ENCODE measurements at places on chromosomes 7 and 10.

- DNase-seq = no peak
Measured at GRCh38 chr7:139544645-139545044, 21.2 kb downstream of the CLEC2L start.

GRCh38 chr7:46156086-46156485, 235.0 kb upstream of the IGFBP3 start:
- no peak for DNase-seq

DNA sequence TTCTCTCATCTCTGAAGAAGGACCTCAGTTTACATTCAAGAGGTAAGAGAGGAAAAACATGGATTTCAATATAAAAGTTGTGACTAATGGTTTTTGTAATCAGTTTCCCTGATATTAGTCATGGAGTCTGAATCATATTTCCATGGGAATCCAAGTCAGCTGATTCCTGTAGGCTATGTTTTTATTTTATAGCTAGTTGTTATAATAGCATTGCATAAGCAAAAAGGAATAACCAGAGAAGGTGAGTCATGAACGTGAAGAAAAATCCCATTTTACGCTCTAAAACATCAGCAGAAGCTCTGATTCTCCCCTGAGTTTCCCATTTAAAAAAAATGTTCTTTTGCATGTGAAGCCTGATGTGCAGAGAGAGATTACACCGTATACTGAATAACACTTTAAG, 299.3 kb downstream of the SFMBT2 start:
- peak; percentile 21 for DNase-seq

DNA sequence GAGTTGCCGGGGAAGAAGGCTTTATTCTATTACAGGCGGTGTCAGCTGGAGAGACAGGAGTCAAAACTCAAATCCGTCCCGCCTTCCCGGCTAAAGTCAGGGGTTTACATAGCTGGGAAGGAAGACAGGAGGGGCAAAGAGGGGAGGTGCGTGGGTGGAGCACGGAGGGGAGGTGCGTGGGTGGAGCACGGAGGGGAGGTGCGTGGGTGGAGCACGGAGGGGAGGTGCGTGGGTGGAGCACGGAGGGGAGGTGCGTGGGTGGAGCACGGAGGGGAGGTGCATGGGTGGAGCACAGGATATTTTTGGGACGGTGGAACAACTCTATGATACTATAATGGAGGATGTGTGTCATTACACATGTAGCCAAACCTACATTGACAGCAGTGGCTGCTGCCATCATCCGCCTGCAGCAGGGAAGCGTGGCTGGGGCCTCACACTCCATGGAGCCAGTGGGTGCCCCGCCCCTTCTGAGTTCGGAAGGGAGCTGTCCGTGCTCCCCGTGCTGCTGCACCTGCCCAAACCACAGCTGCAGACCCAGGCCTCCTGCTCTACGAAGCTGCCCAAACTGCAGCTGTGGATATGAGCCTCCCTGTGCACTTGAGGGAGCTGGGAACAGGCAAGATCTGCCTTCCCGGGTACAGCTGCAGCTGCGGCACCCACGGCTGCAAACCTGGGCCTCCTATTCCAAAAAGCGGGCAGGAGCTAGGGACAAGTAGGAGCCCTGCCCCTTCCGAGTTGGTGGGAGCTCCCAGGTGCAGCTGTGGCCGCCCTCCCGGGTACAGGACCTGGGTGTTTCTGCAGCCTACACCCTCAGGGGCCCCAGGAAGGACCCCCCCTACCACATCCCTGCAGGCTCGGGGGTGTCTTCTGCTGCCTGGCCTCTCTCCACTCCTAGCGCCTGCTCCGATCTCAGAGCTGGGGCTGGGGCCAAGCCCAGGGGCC, 119.4 kb downstream of the DYNC2I1 start:
- no peak for DNase-seq

DNA sequence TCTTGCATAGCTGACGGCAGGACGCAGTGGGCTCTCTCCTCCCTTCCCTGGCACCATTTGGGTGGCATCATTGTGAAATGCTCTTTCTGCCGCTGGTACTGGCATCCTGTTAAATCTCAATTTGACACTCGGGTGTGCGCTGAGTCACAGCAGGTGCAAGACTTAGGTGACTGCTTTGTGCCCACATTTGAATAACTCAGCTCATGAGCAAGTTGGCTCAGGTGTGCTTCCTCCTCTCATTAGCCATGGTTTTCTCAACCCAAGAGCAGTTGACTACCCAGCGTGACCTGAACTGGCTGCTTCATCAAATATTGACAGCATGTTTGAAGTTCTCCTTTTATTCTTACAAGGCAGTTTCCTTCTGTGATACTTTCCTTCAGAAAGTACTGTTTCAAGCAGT, 24.6 kb upstream of the NFE2L3 start:
- DNase-seq = no peak

DNA sequence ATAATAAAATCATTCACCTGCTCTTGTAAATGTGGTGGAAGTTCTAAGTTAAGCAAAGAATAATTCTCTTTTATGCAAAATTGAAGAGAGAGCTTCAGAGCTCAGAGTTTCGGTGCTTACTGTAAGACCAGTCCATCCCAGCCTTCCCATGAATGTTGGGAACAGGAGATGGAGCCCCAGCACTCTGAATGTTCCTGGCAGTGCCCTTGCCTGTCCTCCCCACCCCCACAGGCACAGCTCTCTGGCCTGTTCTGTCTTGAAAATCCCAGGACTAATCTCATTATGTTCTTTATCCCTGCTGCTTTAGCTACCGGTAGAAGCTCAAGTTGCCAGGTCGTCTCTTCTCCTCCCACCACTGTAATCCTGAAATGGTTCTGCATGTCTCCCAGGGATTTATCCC, 29.1 kb upstream of the LHFPL3 start:
- DNase-seq = no peak

DNA sequence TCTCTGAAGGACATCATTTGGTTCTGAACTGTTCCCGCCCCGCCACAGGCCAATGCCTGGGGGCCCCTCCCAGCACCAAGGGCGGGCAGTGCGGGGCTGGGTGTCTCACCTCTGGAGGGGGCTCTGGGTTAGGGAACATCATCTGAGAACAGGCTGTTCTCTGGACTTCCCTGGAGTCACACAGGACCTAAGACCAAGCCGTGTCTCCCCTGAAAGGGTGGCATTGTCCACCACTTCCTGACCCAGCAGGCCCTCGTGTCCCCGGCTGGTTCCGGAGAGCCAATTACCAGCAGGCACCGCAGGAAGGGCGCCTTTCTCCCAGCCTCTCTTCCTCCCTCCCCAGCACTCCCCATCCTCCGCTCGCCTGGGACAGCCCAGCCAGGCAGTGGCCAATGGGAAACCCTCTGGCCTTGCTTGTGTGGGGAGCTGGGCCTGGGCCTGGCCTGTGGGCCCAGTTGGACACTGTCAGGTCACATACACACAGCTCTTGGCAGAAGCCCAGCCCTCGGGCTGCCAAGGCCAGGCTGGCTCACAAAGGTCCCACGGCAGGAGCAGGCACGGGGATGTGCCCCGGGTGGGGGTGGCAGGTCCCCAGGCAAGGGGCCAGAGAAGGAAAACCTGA, 119.5 kb downstream of the SPDYE5 start:
- no peak for DNase-seq

DNA sequence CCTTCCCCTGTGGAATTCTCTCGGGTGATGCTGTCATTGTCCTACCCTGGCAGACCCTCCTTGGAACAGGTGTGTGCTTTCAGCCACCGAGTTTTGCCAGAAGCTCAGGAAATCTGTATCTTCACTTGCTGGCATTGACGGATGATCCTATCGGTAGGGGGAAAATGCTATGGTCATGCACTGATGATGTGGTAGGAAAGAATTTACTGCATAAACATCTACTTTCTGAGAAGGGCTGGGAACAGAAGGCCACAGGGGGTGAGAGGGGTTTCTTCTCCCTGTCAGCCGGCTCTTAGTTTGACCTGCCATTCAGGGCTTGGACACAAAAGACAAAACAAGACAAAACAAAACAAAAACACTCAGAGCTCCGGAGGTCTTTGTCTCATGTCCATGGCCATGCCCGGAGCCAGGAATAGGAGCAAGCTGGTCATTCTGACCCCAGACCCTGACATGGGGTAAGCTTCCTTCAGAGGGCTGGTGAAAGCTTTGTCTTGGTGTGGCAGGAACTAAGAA, 43.6 kb upstream of the CARD11 start:
- no peak for DNase-seq

DNA sequence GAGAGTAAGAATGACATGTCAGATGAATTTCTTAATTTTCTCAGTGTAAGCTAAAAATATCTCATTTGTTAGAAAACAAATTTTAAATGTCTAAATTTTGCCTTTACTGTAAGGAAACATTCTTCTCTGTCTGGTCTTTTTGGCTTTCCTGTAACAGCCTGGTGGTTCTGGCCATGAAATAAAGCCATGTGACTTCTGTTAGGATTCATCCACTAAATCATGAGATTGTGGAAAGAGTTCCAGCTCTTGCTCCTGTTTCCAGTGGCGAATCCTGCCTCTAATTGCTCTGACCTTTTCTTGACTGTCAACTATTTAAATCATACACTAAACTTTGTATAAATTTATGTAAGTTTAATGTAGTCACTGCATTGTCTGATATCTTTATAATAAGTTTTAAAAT, 398.5 kb upstream of the AKR1E2 start:
- DNase-seq = no peak

- DNase-seq = no peak
Measured at GRCh38 chr7:108086962-108087361, 43.2 kb downstream of the LAMB4 start.

- peak; percentile 15 for DNase-seq
Measured at GRCh38 chr10:97229322-97230015, 43.7 kb upstream of the SLIT1 start.

- DNase-seq = no peak
Measured at GRCh38 chr7:77282897-77283296, 83.3 kb upstream of the FGL2 start.

DNA sequence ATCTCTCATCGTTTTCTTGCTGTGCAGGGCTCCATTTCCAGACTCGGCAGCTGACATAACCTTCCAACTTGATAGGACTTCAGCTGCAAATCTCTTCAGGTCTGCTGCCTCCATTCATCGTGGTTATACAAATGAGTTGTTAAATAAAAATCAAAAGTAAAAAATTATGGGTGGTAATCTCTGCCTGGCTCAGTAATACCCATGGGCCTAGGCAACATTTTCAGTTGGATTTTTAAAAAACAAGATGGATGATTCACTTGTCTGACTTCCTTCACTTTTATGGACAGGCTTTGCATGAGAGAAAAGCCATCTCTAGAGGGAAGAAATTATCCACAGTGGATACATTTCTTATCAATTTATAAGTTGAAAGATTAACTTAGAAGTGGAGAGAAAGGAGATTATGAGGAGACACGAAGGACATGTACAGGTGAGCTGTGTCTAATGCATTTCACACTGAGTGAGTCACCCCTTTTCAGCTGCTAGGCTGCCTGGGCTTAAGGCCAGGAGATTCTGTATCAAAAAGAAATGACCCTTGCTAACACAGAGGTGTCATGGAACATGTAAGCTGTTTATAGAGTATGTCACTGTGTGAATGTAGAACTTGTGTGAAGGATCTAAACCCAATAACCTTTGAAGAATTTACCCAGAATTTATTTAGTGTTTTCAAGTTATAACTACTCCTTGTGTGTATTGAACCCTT, 495.1 kb downstream of the AUTS2 start:
- DNase-seq = no peak

GRCh38 chr10:3898821-3899220, 113.8 kb upstream of the KLF6 start:
- no peak for DNase-seq

Measured in adipocyte (in vitro differentiated cells).